CD4-positive, alpha-beta T cell treated with Interleukin-17A for 4 hours (primary cell): ENCODE measurements at places on chromosomes 12 and 14.

GRCh38 chr12:117472983-117473382 lies 111.6 kb upstream of the NOS1 start:
- DNase-seq = no peak

GRCh38 chr14:24197056-24197450 lies 1.8 kb upstream of the TM9SF1 start:
- DNase-seq = no peak

DNA sequence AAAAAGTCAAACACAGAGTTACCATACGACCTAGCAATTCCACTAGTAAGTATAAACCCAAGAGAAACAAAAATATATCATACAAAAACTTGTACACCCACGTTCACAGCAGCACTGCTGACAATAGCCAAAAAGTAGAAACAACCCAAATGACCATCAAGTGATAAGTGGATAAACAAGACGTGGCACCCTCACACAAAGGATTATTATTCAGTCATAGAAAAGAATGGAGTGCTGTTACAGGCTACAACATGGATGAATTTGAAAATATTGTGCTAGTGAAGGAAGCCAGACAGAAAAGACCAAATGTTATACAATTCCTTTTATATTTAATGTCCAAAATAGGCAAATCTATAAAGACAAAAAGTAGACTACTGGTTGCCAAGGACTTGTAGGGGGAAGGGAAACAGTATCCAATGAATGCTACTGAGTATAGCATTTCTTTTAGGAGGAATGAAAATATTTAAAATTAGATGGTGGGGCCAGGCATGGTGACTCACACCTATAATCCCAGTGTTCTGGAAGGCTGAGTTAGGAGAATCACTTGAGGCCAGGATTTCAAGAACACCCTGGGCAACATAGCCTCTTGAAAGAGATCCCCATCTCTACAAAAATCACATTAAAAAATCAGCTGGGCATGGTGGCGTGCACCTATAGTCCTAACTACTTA lies 41.9 kb downstream of the SPTLC2 start:
- DNase-seq = no peak

- DNase-seq = no peak
Observed at GRCh38 chr12:69712826-69713225, 13.7 kb upstream of the BEST3 start.

DNA sequence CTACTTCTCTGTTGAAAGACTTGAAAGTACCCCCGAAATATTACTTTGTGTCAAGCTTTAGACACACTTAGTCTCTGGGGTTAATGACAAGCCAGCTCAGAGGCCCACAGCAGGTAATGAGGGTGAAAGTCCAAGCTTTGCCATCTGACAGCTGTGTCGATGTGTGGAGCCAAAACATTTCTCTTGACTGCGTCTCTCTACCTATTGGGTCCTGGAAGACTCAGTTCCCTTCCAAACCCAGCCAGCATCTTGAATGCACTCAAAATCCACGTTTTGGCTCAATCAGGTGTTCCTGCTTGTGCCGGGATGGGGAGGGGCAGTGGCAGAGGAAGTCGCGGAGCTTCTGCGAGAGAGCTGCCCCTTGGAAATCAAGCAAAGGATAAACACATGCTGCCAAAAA lies 3.2 kb downstream of the PLXNC1 start:
- DNase-seq = no peak

GRCh38 chr14:73889376-73889775 lies 2.7 kb downstream of the ZNF410 start:
- DNase-seq = no peak

DNA sequence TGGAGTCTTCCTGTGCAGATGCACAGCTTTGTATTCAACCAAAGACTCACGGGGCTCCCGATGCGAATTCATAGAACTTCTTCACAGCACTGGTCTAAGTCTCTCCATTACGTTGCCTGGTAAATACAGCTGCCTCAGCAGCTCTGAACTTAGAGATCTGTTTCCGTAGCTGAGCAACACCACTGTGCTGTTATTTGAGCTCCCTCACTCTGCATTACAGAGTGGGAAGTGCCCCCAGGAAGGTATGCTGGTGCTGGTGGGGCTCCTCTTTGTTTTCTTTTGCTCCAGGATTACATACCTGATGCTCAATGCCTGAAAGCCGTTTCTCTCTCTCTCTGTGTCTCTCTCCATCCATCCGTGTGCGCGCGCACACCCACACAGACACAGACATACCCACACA lies 227.5 kb upstream of the RMST start:
- DNase-seq = no peak
